Lower lobe of right lung (tissue), 2 donors: ENCODE measurements at places on chromosomes 5 and 9. TPM values are rescaled to one million over a fixed set of nuclear protein-coding genes. Genes with fewer than 3 reads are reported as not detected.

- DNase-seq: no peak
- no peak overlapping the region for H3K4me3 ChIP-seq
- peaks cover 28% of the 10 kb centered on the region for H3K4me1 ChIP-seq
Measured at GRCh38 chr5:173242675-173243121, 7.7 kb upstream of the NKX2-5 start.

- H3K27ac ChIP-seq: no peak overlapping the region
- H3K27me3 ChIP-seq: no peaks in the 10 kb centered on the region
- no peak for DNase-seq
Measured at GRCh38 chr5:32600054-32600622, 14.8 kb downstream of the SUB1 start.

CCDC152 gene
- 1.3 TPM for total RNA-seq

GRCh38 chr5:60455589-60455988, 244.4 kb downstream of the DEPDC1B start:
- no peaks in the 10 kb centered on the region for H3K27me3 ChIP-seq
- no peaks in the 10 kb centered on the region for H3K36me3 ChIP-seq
- H3K4me1 ChIP-seq: no peaks in the 10 kb centered on the region
- DNase-seq: no peak
- H3K27ac ChIP-seq: no peak overlapping the region

DNA sequence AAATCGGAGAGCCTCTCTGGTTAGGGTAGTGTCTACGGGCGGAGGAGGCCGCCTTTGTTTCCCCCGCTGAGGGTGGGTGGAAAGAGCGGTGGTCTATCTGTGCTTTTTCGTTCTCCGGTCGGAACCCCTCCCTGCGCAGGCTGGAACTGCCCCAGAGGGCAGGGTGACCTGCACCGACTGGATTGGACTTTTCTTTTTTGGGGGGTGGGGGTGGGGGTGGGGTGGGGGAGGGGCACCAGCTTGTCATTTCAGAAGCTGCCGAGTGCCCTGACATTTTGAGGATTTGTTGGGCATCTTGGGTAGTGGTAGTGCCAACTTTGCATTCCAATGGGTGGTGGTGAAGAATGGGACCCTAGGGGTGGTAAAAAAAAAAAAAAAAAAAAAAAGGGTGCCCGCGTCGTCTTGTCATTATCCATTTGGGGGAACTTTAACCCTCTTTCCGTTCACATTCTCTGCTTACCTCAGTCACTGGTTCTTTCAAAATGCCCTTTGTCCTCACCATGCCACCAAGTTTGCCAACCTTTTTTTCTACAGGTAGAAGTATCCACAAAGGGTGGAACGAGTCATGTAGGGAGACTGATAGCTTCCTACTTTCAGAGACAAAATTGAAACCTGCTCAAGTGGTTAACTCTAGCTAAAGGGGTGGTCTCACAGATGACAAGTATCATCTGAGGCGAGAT, 1.3 kb downstream of the UBE2R2 start:
- peak overlapping the region; percentile 98 for H3K27ac ChIP-seq
- no peaks in the 10 kb centered on the region for H3K36me3 ChIP-seq
- peaks cover 55% of the 10 kb centered on the region for H3K4me1 ChIP-seq

DNA sequence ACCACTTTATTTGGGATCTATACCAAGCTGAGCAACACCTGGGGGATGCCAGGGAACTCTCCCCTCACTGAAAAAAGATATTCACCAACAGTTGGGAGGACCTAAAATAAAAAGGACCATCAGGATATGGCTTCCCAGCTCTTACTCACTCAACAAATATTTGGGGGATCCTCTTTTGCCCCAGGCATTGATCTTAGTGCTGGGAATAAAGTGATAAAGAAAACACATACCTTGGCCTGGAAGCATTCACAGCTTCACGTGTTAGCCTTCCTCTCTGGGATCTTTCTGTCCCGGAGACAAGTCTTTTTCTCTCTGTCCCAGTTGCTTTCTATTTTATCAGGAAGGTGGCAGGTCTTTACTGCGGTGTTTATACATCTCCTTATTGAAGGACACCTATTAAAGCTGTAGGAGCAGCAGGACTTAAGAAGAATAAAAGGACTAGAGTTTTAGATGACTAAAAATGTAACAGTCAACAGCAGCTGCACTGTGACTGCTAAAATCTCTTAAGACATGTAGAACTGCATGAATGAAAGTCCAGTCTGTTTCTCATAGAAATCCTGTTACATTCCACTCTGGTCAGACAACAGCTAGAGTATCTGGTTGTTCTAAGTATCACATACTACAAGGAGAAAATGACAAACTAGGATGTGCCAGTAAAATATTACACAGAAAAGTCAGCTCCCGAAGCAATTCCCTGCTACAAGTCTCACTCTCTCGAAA, 90.0 kb upstream of the ITGA2 start:
- H3K4me1 ChIP-seq: peaks cover 4% of the 10 kb centered on the region
- H3K27me3 ChIP-seq: no peaks in the 10 kb centered on the region
- no peak overlapping the region for H3K4me3 ChIP-seq
- H3K36me3 ChIP-seq: no peaks in the 10 kb centered on the region
